ENCODE measurements at places on chromosomes 6 and 20.

GRCh38 chr20:16145919-16146318 lies 427.3 kb downstream of the KIF16B start:
- no peak for DNase-seq

- DNase-seq: peak; percentile 78
These were observed 33.1 kb downstream of the SRC start for GRCh38 chr20:37378785-37379598.

GRCh38 chr6:151665329-151665728 lies 142.2 kb upstream of the ESR1 start:
- DNase-seq: no peak

DNA sequence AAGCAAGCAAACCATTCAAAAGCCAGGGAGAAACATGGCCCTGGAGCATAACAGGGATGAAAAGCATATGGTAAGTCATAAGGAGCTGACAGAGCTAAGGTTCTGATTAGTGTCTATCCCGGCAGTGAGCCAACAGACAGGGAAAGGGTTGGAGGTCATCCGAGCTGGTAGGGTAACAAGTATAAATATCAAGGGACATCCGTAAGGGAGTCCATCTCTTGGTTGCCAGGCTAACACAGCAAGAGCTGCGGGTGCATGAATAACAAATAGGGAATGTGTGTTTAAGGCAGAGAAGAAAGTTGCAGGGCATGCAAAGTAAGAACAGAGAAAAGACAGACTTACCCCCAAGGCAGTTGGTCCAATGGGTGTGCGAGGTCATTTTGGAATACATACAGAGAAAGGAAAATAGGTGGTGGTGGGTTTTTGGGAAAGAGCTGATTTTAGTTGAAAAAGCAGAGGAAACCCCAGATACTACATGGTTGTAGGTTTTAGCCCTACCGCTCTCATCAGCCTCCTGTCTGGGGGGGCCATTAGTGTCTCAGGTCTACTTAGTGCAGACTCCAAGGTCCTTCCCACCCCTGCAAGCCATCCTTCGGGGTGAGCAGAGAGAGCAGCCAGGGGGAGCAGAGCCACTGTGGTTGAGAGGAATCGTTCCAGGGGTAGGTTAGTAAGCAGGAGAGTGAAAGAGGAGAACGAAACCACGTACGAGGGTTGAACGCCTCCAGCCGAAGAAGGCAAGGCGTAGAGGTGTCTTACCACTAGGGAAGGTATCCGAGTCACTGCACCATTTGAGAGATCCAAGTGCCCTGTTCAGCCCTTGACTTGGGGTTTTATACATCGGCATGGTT lies at the start of gene ERVFRD-1:
Gene ERVFRD-1, minus strand, starts transcription at position 805 of the 848 bp plus-strand sequence. CDS start 6,415 bp downstream, outside the sequence.
- DNase-seq: peak; percentile 28

GRCh38 chr20:54624706-54625390 lies 149.5 kb downstream of the DOK5 start:
- DNase-seq: no peak

GRCh38 chr6:35948725-35949124 lies 27.8 kb upstream of the SRPK1 start:
- peak; percentile 61 for DNase-seq

DNA sequence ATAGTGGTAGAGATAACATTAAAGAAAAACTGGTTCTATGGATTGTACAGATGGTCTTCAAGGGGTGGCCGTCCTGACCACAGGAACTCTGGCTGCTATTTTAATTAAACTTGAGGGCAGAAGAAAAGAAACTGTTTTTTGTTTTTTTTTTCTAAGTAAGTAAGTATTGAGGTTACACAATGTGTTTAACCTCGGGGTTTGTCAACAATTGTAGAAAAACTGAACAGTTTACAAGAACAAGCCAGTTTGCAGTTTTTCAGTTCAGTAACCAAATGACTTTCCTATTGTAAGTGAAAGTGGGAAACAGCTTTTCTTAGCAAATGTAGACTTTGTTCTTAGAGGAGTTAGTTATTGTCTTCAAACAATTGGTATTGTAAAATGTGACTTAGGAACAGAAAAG lies 77.0 kb downstream of the PLCB1 start:
- no peak for DNase-seq

GRCh38 chr20:56815796-56816195 lies 186.7 kb downstream of the TFAP2C start:
- no peak for DNase-seq

DNA sequence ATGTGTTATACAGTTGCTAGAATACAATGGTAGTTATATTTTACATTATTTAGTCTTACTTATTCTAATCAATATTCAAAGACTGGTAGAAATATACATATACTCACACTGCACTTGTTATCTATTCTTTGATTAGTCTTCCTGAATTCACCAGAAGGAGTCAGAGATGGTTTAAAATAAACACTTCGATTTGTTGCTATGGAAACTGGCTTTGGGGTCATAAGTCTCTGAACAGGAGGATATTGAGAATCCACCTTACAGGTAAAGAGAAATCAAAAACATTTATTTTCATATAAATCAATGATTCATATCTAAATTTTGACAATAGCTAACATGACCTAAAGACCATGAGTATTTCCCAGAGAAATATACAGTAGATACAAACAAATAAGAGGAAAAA lies 41.6 kb downstream of the NUP153 start:
- DNase-seq: no peak

- no peak for DNase-seq
These were observed 5.5 kb downstream of the BTN2A2 start for GRCh38 chr6:26388441-26388840.

- DNase-seq: no peak
These were observed 12.9 kb downstream of the OR2A4 start for GRCh38 chr6:131688286-131688685.

- no peak for DNase-seq
These were observed 71.7 kb upstream of the SGK1 start for GRCh38 chr6:134389658-134390057.

DNA sequence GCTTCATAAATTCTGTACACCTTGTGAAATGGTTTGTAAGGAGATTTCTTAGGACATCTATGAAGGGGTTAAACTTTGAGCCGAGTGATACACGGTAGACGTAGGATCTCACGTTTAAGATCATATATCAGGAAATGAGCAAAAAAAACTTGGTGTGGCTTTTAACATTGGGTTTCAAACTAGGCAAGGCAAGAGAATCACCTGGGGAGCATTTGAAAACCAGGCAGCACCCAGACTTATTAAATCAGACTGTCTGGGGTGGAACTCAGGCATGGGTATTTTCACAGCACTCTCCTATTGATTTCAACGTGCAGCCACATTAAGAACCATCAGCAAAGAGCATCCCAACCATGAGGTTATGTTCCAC lies 26.4 kb downstream of the LY86 start:
- no peak for DNase-seq

- DNase-seq: no peak
These were observed 61.2 kb downstream of the TNFAIP3 start for GRCh38 chr6:137928286-137928685.

- peak; percentile 4 for DNase-seq
These were observed at the start of gene MACROD2 for GRCh38 chr20:13995086-13995665. TSS of gene MACROD2 (plus strand) at chr20:13995516.

DNA sequence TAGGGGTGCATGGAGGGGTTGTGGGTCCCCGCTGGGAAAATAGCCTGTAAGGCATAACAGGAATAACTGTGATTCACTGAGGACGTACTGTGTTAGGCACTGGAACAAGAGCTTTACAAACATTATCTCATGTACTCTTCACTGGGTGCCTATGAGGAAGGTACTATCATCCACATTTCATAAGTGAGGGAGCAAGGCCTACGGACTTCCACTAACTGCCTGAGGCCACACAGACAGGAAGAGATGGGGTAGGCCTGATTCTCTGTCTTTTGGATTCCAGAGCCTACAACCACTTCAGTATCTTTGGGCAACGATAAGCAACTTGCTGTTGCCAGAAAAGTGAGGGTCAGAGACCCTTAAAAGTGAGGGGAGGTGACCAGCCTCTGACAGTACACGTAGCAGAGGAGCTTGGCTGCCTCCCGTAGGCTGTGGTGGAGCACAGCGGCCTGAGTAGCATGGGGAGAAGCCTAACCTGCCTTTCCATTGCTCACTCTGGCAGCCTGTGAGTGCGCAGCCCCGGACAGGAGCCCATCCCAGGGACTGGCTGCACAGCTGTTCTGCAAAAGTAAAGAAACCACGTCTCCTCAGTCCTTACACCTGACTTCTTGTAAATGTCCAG lies 30.4 kb downstream of the PSMB1 start:
- no peak for DNase-seq
